CD8-positive, alpha-beta memory T cell (primary cell): ENCODE measurements at places on chromosomes 12 and 14. TPM values are rescaled to one million over a fixed set of nuclear protein-coding genes. Genes with fewer than 3 reads are reported as not detected.

DNA sequence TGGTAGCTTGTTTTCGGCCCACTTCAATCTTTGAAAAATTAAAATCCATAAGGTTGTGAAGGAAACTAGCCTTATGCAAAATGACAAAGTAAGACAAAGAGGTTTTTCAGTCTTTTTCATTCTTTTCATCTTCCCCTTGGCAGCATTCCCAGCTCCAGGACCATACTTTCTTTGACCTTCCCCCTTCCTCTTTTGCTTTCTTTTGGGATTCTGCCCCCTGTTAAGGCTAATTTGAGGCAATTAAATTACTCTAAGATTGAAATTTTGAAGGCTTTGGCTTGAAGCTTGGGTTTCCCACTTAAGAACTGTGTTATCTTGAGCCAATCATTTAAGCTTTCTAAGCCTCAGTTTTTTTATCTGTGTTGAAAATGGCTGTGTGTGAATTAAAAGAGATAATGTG lies 124.9 kb downstream of the DACT1 start:
- H3K36me3 ChIP-seq: no peaks in the 10 kb centered on the region
- H3K27me3 ChIP-seq: no peaks in the 10 kb centered on the region
- no peaks in the 10 kb centered on the region for H3K4me1 ChIP-seq
- no peak overlapping the region for H3K27ac ChIP-seq

The CPNE6 gene
- total RNA-seq: not detected

The CMKLR1 gene
- 0.57 TPM for total RNA-seq

DNA sequence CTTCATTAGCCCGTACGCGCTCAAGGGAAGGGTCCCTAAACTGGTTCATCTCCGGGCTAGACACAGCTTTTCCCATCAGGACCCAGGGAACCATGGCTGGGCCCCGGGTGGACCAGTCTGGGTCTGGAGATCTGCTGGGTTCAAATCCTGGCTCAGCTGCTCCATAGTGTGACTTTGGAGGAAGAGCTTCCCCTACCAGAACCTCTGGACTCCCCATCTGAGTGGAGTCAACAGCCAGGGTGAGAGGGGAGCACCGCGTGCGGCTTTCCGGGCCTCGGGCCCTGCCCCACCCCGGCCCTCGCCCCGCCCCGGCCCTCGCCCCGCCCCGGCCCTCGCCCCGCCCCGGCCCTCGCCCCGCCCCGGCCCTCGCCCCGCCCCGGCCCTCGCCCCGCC lies 41.2 kb downstream of the BEGAIN start:
- H3K36me3 ChIP-seq: no peaks in the 10 kb centered on the region
- peak; percentile 30 for DNase-seq
- no peaks in the 10 kb centered on the region for H3K27me3 ChIP-seq

DNA sequence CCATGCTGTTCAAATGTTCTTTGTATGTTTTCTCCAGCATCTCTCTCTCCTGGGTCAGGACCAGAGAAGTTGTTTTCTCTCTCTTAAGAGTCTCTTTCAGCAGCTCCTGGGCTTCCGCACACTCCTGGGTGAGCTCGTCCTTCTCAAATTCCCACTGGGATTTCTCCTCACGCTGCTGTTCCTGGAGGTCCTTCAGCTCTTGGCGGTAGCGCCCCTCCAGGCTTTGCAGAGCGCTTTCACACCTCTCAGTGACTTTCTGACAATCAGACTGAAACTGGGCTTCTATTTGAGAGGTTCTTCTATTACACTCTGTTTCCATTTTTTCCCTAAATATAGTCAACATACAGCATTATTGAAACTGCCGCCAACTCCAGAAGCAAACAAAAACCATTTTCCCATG lies 72.7 kb downstream of the NIN start:
- H3K27ac ChIP-seq: no peak overlapping the region
- H3K27me3 ChIP-seq: no peaks in the 10 kb centered on the region
- H3K36me3 ChIP-seq: peaks cover 55% of the 10 kb centered on the region
- H3K4me1 ChIP-seq: no peaks in the 10 kb centered on the region

The ADGRD1 gene
- 1.3 TPM for total RNA-seq

GRCh38 chr12:132103542-132104308 lies 40.4 kb downstream of the DDX51 start:
- H3K4me1 ChIP-seq: no peaks in the 10 kb centered on the region
- DNase-seq: no peak
- no peaks in the 10 kb centered on the region for H3K36me3 ChIP-seq
- H3K27ac ChIP-seq: no peak overlapping the region
- H3K27me3 ChIP-seq: no peaks in the 10 kb centered on the region
- H3K4me3 ChIP-seq: no peak overlapping the region

The ERG28 gene
- total RNA-seq: 18.5 TPM

The IAPP gene
- not detected for total RNA-seq

The PELI2 gene
- total RNA-seq: 3.3 TPM

- H3K4me3 ChIP-seq: no peak overlapping the region
- no peak for DNase-seq
- H3K27me3 ChIP-seq: no peaks in the 10 kb centered on the region
- no peak overlapping the region for H3K27ac ChIP-seq
Measured at GRCh38 chr12:98274430-98275130, 240.8 kb upstream of the TMPO start.

DNA sequence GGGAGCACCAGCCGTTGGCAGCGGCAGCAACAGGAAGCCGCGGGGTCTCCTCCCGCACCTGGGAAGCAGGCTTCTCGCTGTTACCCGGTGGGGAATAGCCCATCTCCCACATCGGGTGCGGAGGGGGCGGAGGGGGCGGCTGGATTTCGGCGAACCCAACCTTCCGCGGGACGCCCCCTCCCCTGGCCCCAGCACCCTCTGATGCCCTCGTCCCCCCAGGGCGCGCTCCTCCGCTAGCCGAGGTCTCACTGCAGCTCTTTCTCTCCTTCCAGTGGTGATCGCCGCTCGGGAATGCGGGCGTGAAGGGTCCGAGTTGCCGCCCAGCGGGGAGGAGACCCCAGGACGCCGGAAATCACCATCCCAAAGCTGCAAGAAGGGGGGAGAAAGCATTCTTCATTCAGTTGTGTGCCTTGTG lies 303 bp downstream of the SAMD4A start:
- H3K27ac ChIP-seq: peak overlapping the region; percentile 34
- H3K36me3 ChIP-seq: no peaks in the 10 kb centered on the region
- H3K4me3 ChIP-seq: peak overlapping the region; percentile 81

The RHOF gene
- total RNA-seq: 145 TPM

GRCh38 chr14:60646226-60646818 lies 3.0 kb downstream of the SIX1 start:
- peaks cover 16% of the 10 kb centered on the region for H3K4me1 ChIP-seq
- H3K27me3 ChIP-seq: peaks cover 79% of the 10 kb centered on the region
- DNase-seq: no peak
- no peak overlapping the region for H3K27ac ChIP-seq
- no peak overlapping the region for H3K4me3 ChIP-seq

DNA sequence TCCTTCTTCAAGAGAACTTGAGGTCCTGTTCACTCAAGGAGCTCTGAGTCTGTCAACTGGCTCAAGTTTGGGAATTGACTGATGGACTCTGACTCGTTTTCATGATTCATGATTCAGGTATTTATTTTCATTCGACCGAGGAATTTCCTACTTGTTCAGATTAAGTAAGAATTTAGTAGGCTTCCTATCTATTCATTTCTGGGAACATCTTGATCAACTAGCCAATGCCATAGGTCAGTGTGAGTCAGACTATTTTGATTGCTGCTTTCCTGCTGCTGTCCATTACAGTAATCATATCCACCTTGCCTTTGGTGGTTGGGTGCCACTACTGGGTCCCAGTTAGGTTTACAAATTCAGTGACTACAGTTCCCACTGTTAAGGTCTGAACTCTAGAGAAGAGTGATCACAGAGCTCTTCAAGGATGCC lies 6.1 kb downstream of the FAM186A start:
- no peak overlapping the region for H3K4me3 ChIP-seq
- no peak overlapping the region for H3K27ac ChIP-seq
- no peaks in the 10 kb centered on the region for H3K4me1 ChIP-seq
- DNase-seq: no peak

DNA sequence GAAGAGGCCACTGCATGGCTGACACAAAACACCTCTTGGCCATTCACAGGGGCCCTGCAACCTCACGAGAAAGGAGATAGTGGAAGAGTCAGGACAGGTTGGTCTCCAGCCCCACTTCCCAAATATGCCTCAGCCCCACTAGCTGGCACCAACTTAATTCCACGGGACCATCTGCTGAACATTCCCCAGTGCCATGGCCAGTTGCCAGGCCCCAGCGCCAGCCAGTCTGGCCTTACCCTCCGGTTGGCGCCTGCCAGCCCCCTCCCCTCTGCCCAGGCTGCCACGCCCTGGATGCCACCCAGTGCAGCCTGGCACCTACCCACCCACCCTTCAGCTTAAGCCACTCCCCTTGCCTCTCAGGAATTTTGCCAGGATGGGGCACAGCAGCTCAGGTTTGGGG lies 21.2 kb upstream of the HSPB8 start:
- H3K4me3 ChIP-seq: no peak overlapping the region
- no peaks in the 10 kb centered on the region for H3K4me1 ChIP-seq
- no peak for DNase-seq
- H3K27me3 ChIP-seq: no peaks in the 10 kb centered on the region

- no peak for DNase-seq
- no peak overlapping the region for H3K4me3 ChIP-seq
- no peaks in the 10 kb centered on the region for H3K27me3 ChIP-seq
- no peak overlapping the region for H3K27ac ChIP-seq
Measured at GRCh38 chr14:43172899-43173548, 1334.1 kb downstream of the FSCB start.
